ENCODE measurements at places on chromosomes 16 and 17.

DNA sequence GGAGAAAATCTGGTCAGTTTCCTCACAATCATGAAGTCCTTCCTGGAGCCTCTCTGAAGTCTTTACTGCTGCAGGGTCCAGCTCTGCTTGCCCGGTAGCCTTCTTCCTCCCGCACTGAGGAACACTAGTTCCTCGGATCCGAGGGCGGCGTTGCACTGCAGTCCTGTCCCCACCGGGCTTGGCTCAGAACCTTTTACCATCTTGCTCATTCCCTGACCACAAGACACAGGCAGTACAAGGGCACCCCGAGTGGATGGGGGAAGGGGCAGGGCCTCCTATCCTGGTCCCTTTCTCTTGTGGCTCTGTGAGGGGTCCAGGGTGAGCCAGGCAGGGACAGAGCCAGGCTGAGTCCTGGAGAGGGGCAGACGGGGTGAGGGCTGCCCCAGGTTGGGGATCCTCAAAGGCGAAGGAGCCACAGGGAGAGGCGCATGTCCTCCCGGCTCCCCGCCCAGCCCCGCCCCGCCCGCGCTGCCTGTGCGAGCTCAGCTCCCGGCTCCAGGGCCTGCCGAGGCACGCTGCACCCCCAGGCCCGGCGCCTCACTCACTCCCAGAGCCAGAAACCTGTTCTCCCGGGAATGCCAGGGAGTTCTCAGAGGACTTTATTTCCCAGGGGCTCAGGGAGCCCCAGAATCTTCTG lies 1.5 kb downstream of the FOXN1 start:
- no peak for DNase-seq

DNA sequence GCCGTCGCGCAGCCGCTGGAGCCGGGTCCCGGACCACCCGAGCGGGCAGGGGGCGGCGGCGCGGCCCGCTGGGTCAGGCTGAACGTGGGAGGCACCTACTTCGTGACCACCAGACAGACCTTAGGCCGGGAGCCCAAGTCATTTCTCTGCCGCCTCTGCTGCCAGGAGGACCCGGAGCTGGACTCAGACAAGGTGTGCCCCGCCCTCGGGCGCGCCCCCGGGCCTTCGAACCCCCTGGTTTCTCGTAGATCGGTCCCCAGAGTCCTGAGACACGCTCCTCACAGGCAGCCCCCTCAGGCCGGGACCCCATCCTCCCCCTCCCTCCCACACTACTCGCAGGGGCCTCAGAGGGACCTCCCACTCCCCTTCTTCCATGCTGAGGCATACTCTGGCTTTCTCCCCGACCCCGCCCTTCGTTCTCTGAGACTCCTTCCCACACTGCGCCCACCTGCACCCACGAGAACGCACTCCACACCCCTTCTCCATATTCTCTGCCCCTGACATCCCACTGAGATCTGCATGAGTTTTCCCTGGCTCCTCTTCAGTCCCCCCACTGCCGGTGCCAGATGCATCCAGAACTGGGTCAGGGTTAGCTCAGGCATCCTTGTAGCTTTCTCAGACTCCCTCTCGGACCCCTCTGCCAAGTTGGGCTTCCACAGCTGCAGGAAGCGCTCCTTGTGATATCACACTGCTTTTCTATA lies 523 bp downstream of the KCTD2 start:
- no peak for DNase-seq

DNA sequence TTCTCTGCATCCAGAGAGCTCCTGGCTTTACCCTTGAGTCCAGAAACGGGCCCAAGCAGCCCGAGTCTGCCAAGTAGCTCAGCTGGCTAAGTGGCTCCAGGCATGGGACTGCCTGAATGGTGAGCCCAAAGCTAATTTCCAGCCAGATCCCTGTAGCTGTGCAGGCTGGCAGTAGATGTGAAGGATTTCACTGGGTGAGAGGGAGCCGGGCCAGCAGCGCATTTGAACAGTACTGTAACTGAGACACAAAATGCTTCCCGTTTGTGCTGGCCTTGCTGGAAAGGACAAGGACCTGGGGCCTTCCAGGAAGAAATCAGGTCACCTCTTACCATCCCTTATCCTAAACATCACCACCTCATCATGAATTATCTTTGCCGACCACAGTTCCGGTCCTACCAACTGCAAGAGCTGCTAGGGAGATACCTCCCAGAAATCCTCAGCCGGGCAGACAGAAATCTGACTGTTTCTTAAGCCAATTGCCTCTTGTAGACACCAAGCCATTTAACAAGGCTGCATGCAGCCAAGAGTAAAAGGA lies 3.7 kb downstream of the TIMP2 start:
- no peak for DNase-seq

DNA sequence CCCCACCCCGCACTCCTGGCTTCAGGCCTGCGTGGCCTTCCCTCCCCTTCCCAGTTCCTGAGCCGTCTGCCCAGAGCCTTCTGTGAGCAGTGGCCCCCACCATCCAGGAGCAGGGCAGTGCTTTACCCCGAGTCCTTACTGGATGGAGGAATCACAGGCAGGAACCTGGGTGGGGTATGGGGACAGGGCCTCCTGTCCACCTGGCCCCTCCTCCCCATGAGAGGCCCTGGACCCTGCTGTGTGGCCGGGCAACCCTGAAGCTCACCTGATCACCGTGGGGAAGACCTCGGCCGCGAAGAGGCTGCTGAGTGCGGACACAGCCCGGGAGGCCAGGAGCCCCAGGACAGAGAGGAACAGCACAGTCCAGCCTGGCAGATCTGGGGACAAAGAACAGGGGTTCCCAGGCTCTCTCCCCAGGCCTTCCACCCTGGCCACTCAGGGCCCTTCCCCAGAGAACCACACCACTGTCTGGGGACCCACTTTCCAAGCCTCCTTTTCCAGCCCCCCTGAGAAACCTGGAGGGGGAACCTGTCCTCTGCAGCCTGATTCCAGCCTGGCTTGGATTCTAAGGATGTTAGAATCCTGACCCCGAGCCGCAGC lies 3.2 kb downstream of the SLC22A31 start:
- no peak for DNase-seq

DNA sequence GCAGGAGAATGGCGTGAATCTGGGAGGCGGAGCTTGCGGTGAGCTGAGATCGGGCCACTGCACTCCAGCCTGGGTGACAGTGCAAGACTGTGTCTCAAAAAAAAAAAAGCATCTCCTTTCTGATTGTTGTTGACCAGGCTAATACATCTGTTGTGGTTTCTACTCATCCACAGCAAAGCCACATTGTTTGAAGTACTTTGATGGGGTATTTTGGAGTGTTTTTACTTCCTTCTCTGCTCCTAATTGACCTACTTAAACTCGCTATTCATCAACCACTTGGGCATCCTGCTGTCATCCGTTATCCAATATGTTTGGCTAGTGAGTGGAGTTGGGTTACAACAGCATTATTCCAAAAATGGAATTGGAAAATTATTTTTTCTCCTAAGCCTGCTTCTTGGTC lies 3.5 kb upstream of the CDC27 start:
- DNase-seq = no peak
